ENCODE measurements at places on chromosomes 6 and 20.

GRCh38 chr6:166770216-166771116, 143.4 kb upstream of the RPS6KA2 start:
- DNase-seq, result peak; percentile 21

DNA sequence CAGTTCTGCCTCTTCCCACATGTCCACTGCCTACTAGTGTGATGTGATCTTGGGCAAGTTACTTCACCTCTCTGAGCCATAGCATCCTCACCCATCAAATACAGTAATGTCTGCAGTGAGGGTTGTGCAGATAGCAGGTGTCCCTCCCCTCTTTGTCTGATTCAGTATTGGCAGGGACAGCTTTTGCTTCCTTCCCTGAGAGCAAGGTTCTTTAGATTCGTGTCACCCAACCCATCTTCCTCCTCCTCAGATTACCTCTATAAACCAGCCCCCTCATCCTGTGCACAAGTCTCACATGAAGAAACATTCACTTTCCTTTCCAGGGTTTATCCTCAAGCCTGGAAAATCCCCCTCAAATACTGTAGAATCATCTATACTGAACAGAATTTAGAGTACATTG, 15.4 kb downstream of the ACTR5 start:
- no peak for DNase-seq

- no peak for DNase-seq
Observed at GRCh38 chr6:152651986-152652385, 14.8 kb upstream of the SYNE1 start.

- no peak for DNase-seq
Observed at GRCh38 chr6:62707156-62707555, 421.1 kb upstream of the KHDRBS2 start.

GRCh38 chr6:163383912-163384311, 30.6 kb upstream of the QKI start:
- DNase-seq, result no peak

GRCh38 chr6:152379423-152379822, 257.7 kb downstream of the SYNE1 start:
- no peak for DNase-seq

GRCh38 chr20:30919514-30920188, 337.8 kb upstream of the DEFB115 start:
- DNase-seq, result peak; percentile 49

GRCh38 chr6:135323202-135323668, 142.1 kb downstream of the MYB start:
- no peak for DNase-seq

DNA sequence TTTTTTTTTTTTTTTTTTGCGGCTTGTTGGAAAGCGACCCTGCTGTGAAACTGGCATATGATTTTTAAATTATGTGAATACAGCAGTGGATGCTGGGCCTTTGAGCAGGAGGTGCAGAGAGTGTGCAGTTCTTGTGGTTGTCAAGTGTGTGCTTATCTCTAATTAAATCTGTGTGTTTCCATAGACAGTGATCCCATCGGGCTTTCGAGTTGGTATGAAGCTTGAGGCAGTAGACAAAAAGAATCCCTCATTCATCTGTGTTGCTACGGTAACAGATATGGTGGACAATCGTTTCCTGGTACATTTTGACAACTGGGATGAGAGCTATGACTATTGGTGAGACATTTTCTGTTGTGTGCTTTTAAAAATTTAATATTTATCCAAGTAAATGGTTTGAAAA, 52.4 kb downstream of the L3MBTL3 start:
- DNase-seq, result no peak

GRCh38 chr6:81625216-81625615, 127.3 kb downstream of the TENT5A start:
- no peak for DNase-seq

DNA sequence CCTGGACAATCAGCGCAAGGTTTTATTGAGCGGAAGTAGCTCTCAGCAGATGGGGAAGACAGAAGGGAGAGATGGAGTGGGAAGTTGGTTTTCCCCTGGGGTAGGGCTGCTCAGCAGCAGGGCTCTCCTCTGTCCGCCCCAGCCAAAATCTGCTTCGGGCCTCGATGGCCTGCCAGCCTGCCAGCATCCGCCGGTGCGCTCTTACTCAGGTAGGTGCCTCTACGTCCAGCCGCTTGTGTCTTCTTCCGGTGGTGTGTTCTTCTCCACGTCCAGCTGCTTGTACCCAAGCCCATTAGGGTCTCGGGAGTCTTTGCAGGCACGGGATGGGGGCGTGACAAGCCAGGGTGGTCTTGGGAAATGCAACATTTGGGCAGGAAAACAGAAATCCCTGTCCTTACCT, 1340.0 kb upstream of the MAP3K7 start:
- no peak for DNase-seq

GRCh38 chr6:42260396-42260888, 42.8 kb upstream of the MRPS10 start:
- DNase-seq, result no peak

GRCh38 chr6:139962654-139963347, 588.4 kb upstream of the CITED2 start:
- DNase-seq, result no peak

- DNase-seq, result no peak
Observed at GRCh38 chr20:8782804-8783203, 286.1 kb upstream of the PLCB4 start.

DNA sequence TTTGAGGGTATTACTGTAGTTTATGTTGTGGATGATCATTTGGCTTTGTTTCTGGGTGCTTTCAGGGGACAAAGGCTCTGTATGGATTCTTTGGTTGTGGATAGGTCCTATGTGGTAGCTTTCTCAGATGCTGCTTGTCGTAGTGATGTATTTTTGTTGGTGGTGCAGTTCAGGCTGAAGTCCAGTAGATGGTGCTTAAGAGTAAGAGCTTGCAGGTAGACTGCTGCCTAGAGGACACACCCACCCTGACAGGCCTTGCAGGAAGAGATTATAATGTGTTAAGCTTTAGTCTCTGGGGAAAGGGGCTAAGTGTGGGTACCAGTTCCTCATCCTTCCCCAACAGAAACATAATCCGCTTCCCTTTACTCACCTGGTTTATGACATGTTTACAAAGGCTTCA, 62.6 kb upstream of the ADGRB3 start:
- DNase-seq, result no peak

GRCh38 chr6:56637640-56638039, 5.0 kb downstream of the DST start:
- DNase-seq, result no peak

GRCh38 chr20:46022411-46023147, 6.4 kb upstream of the SLC12A5 start:
- peak; percentile 91 for DNase-seq

GRCh38 chr6:2434116-2434515, 188.7 kb upstream of the GMDS start:
- no peak for DNase-seq

DNA sequence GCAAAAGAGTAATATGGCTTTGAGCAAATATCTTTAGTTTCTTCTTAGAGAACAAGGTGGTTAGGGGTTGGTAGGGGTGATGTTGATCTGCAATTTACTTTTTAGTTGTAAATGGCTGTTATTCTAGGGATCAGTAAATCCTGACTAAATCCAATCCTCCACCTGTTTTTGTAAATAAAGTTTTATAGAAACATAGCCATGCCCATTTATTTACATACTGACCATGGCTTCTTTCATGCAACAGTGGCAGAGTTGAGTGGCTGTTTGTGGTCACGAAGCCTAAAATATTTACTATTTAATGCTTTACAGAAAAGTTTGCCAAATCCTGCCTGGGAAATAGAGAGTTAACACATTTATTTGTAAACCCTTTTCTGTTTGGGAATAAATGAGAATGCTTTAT, 14.7 kb downstream of the HIVEP1 start:
- DNase-seq, result no peak

DNA sequence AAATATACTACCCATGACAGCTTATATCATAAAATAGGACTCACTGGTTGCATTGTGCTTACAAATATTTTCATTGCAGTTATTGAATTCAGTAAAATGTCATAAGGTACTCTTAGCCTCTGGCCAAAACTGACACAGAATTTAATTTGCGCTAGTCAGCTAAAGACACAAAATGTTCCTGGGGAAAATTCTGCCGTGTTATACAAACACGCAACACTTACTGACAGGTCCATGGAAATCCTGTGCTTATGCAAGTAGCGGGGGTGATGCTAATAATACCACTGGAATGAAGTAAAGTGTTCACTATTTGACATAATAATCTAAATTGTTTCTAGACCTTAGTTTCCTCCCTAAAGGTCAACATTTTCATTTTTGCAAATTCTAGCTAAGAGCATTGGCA, 354.4 kb upstream of the RSPO3 start:
- DNase-seq, result no peak

- peak; percentile 90 for DNase-seq
Observed at GRCh38 chr6:111872401-111873177, 663 bp downstream of the FYN start.

- DNase-seq, result no peak
Observed at GRCh38 chr20:23063168-23063567, 13.7 kb upstream of the THBD start.

- peak; percentile 68 for DNase-seq
Observed at GRCh38 chr6:109449795-109450673, 5.5 kb downstream of the MICAL1 start.

- DNase-seq, result no peak
Observed at GRCh38 chr6:24374612-24375011, 16.8 kb upstream of the DCDC2 start.

GRCh38 chr6:132751306-132751705, 6.4 kb downstream of the VNN2 start:
- no peak for DNase-seq

GRCh38 chr20:47667531-47668312, 117.6 kb downstream of the SULF2 start:
- DNase-seq, result no peak

GRCh38 chr20:53917145-53918019, 153.0 kb downstream of the BCAS1 start:
- no peak for DNase-seq

- DNase-seq, result peak; percentile 43
Observed at GRCh38 chr6:1612974-1613306, 3.2 kb downstream of the FOXC1 start.

DNA sequence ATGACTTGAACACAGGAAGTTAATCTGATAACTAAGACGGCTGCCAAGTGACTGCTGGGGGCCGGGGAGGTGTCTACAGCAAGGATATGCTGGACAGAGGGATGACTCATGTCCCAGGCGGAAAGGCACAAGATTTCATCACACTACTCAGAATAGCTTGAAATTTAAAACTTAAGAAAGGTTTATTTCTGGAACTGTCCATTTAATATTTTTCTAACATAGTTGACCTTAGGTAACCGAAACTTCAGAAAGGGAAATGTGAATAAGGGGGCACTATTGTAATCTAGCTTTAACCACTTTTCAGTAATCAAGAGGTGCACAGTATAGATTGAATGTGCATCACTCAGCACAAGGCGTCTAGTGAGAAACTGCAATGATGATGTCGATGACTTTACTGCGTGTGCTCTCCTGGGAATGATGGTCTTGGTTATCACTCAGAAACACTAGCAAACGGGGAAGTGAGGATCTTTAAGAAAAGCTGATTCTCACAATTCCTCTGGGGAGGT, 171.5 kb downstream of the QKI start:
- DNase-seq, result no peak

GRCh38 chr6:84501315-84501714, 263.1 kb downstream of the TBX18 start:
- no peak for DNase-seq

GRCh38 chr20:8242827-8243724, 111.0 kb downstream of the PLCB1 start:
- no peak for DNase-seq
